NCI-H1417 treated with DMSO at 0.1 percent for 48 hours (cell line): ENCODE measurements at places on chromosomes 4 and X.

DNA sequence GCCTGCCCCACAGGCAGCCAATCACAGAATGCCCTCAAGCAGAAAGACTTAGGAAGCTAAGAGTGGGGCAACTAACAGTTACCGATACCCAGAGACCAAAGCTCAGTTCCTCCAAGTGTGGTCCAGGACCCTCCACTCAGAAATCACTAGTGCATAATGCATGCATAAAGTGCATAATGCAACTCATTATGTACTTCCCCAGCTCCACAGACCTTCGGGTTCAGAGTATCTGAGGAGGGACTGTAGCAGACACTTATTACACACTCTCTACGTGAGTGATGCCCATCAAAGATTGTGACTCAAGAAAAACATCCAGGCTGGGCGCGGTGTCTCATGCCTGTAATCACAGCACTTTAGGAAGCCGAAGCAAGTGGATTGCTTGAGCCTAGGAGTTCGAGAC is 328.0 kb downstream of the BCOR start:
- no peak for DNase-seq

DNA sequence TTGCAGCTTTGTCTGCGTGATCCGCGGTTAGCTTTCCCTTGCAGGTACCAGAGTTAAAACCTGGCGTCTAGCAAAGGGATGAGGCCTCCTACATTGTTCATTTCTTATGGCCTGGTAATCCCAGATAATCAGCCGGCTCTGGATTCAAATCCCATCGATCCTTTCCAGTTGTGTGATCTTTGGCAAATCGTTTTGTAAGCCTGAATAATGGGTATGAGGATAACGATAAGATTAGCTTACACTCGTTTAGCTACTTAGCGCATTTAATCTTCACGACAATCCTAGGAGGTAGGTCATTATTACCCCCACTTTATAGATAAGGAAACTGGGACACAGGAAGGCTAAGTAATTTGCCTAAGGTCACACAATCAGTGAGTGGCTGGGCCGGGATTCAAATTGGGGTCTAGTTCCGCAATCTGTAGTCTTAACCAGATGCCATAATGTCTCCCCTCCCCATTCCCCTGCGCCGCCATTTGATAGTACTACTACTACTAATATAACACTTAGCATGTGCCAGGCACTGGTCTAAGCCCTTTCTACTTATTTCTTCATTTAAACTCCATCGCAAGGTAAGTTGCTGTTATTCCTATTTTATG is 1.7 kb upstream of the UBA1 start:
- no peak for DNase-seq

- DNase-seq: no peak
Measured at GRCh38 chrX:19535476-19535875, 20.2 kb upstream of the MAP3K15 start.

GRCh38 chr4:3408793-3409330 is 32.9 kb upstream of the HGFAC start:
- no peak for DNase-seq

DNA sequence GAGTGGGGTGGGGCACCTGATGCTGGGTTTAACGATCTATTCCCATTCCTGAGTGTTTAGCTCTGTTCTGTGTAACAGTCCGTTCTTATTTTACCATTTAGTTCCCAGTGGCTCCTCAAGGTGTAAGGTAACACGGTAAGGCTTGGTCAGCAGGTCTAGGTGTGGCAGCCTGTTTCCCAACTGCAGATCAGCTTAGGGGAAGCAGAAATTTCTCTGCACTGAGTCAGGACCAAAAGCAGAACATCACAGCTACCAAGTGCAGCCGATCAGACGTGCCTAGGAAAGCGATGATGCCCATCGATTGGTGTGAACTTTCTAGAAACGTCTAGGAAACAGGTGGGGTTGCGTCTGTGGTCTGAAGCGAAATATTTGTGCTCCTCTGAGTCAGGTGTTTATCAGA is 240.1 kb downstream of the STIM2 start:
- DNase-seq: no peak

DNA sequence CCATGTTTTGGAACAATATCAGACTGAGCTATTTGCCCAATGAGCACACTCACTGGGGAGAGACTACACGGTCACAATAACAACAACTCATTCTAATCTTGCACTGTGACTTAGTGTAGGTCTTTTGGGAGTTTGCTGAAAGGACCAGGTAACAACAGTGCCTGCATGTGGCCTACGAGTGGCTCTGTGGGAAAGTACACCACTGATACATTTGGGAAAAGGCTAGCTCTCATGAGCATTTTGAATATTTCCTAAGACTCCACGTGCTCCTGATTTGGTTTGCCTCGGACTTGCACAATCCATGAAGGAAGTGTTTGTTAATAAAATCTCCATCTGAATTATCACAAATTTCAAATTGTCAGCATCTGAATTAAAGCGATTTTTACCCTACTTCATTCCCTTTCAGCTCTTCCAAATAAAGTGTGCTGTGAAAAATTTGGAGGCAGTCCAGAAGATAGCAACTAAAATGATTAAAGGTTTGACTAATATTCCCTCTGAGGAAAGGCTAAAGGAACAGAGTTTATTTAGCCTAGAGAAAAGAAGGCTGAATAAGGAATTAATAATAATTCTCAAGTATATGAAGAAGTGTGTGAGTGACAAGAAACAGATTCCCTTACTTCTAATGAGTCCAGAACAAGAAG is 406.4 kb downstream of the PPARGC1A start:
- DNase-seq: no peak
